GM20000 (cell line): ENCODE measurements at places on chromosomes 11 and 22.
A peak's percentile ranks its signal among the peaks of the same experiment; 100 is the strongest.

DNA sequence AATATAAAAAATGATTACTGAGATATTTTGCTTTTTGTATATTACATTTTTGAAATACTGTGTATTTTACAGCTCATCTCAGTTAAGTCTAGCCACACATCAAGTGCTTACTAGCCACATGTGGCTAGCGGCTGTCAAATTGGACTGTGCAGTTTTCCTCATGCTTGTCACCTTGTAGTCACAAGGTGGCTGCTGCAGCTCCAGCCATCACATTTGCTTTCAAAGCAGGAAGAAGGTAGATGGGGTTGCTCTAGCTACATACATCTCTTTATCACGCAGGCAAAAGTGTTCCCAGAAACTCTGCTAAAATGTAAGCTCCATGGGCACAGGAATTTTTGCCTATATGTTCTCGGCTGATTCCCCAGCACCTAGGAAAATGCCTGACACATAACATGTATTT is 61.5 kb downstream of the MICAL2 start:
- no peak for DNase-seq

DNA sequence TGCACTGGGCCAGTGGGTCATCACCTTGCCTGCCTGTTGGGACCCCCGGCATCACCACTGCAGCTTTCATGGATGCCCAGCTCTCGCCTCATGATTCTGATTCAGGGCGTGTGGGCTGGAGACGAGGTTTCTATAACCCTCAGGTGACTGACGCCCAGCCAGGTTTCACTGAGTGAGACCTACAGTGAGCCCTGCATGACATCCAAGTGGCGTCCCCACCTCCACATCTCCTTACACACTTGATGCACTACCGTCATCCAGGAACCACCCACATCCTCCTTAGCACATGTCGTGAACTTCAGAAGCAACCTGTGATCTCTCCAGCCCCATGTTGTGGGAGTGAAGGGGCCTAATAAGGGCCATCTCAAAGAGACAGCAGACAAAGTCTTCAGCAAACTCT is 257.5 kb downstream of the CTTN start:
- DNase-seq: no peak

- DNase-seq: no peak
These were observed 15.3 kb downstream of the NPAT start for GRCh38 chr11:108206969-108207682.

GRCh38 chr22:47201186-47201995 is 438.9 kb downstream of the TBC1D22A start:
- no peak for DNase-seq

GRCh38 chr22:27885977-27886842 is 32.8 kb downstream of the PITPNB start:
- DNase-seq: peak; percentile 46

DNA sequence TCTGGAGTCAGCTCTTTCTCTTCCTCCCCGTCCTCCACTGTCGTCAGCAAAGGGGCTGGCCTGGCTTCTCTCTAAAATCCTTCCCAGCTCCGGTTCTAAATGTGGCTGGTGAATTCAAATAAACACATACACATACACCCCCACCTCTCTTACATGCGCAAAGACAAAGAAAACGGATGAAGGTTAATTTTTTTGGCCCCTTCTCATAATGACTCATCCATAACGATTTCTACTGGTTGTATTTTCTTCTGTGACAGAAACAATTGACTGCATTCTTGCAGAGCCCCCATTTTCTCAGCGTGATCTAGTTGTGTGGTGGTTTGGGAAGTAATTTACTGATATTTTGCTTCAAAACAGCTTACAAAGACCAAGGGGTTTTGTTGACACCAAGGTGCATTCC is 130.0 kb upstream of the NTM start:
- DNase-seq: no peak

DNA sequence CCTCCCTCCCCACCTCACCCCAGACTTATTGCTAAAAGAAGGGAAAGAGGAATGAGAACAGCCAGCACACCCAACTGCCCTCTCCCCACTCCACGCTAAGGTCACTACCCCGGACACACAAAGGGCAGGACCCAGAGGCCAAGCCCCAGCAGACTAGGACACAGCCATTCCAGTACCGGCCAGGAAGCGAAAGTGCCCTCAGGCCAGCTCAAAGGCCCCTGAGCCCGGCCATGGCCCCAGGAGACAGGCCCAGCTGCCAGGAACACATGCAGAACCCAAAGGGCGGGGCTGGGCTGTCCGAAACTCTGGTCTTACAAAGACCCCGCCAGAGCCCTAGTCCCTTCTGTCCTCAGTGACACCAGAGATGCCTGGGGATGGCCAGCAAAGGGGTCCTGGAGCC is 5.5 kb downstream of the RCOR2 start:
- DNase-seq: peak; percentile 32

DNA sequence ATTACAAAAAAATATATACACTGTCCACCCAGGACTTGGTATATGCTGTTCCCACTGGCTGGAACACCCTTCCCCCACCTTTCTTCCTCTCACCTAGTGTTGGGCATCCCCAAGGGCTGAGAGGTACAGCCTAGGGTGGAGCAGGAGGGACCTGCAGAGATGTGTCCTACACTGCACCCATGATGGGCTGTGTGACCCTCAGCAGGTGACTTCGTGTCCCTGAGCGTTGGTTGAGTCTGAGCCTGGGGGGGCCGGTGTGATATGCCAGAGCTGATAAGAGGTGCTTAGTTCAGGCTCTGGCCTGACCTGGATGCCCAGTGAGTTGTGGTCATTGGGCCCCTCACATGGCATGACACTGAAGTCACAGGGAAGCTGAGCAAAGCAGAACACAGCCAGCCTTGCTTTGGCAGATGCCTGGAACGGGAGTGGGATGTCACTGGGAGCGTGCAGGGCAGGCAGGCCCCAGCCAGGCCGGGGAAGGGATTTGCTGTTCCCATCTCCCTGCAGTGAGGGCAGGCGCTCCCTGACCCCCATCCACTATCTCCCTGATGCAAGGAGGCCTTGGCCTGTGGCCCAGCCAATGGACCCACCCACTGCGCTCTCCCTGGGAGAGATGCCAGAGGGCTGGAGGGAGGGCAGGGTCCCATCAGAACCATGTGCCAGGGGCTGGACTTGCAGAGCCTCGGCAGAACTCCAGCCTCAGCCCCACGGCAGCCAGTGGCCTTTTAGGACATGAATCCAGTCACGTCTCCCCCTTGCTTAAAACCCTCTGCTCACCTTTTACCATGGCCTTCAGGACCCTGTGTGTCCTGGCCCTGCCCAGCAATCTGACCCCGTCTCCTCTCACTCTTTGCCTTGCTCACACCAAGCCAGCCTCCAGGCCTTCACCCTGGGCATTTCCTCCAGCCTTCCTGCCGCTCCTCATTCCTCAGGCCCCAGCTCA is 138.9 kb downstream of the MN1 start:
- no peak for DNase-seq

DNA sequence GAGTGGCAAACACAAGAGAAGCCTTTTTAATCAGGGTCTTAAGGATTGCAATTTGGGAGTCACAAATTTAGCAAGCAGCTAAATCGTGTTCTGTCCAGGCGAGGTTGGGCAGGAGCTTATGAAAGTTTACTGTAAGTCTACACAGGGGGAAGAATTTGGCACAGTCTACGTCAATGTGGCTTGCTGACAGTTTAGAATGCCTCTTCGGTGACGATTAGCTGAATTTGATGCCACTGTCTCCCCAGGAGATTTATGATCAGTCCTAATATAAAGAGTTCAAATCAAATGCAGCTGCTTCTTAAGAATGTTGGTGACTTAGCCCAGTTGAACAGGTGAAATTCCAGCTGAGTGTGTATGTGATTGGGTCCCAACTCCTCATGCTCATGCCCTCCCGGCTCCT is 114.1 kb upstream of the CLPB start:
- DNase-seq: no peak

DNA sequence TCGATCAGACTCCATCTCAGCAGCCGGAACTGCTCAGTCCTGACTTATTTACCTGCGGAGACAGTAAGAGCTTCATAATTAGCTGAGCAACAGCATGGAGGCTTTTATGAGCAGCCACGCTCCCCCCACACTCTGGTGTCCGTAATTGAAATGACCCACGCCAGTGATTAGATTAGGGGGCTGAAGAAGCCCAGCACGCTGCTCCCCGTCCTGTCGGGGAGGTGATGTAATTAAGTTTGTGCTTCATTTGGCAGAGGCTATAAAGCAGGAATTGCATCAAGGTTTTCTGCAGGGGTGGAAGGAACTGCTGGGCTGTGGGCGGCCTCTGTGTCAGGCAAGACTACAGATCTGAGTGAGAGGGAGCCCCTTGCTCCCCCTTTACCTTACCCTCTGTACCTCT is 22.8 kb upstream of the HTR3A start:
- DNase-seq: no peak

GRCh38 chr11:18615628-18616392 is 16.2 kb downstream of the MISFA start:
- peak; percentile 75 for DNase-seq

GRCh38 chr22:46414704-46415103 is 79.2 kb downstream of the TRMU start:
- DNase-seq: no peak

- DNase-seq: peak; percentile 54
These were observed 49.0 kb downstream of the OR4D9 start for GRCh38 chr11:59560290-59560701.

- peak; percentile 7 for DNase-seq
These were observed 34.0 kb upstream of the SLC22A25 start for GRCh38 chr11:63277345-63277943.

GRCh38 chr22:22928666-22929380 is 41.2 kb downstream of the IGLL5 start:
- peak; percentile 83 for DNase-seq

DNA sequence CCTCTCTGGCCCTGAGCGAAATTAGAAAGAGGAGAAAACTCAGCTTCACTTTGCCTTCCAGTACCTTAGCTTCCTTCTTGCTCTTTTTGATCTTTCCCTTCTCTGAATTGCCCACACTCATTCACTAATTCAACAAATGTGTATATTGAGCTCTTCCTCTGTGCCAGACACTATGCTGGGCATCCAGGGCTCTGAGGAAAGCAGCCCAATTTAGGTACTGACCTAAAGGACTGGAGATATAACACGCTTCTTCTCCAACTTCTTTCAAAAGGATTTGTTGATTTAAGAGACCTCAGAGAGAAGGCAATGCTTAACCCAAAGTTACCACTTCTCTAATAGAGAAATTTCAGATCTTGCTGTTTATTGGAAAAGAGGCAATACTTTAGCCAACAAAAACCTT is 103.6 kb downstream of the TMPRSS5 start:
- no peak for DNase-seq

GRCh38 chr11:102727890-102728289 is 3.1 kb upstream of the MMP8 start:
- no peak for DNase-seq

GRCh38 chr22:41982865-41983264 is 13.6 kb downstream of the SEPTIN3 start:
- DNase-seq: no peak

- DNase-seq: peak; percentile 91
These were observed 2.4 kb downstream of the MAPK11 start for GRCh38 chr22:50267591-50268390.

DNA sequence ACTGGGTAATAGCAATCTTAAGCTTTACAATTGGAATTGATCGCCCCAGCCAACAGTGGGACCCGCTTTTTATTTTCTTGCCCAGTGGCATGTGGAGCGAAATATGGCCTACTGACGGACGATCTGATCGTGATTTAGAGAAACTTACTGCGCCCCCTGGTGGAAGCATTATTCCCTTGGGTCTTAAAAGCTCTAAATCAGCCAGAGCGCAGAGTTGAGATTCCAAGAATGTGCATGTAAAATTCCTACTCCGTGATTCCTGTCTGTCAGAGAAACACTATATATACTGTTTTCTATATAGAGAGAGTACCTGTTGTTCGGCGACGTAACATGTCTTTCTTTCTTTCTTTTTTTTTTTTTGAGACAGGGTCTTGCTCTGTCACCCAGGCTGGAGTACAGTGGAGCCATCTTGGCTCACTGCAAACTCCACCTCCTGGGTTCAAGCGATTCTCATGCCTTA is 3.7 kb upstream of the DPF2 start:
- peak; percentile 81 for DNase-seq

- DNase-seq: no peak
These were observed 2.6 kb downstream of the PDE3B start for GRCh38 chr11:14645985-14646900.

DNA sequence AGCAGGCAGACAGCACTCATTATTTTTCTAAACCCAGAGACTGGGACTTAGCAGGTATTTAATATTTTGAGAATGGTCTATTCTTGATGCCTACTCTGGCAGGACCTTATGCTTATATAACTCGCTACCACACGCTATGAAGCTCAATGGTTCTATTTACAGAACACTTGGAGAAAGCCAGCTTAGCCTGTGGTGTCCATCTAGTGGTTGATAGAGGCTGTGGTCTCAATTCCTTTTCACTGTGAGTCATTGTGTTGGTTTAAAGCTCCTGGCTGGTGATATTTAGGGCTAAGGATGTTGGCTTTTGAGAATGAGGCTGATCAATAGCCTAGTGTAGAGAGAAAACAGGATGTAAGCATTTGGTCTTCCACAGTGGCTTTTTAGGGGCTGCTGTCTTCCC is 206.4 kb downstream of the DBX1 start:
- no peak for DNase-seq

DNA sequence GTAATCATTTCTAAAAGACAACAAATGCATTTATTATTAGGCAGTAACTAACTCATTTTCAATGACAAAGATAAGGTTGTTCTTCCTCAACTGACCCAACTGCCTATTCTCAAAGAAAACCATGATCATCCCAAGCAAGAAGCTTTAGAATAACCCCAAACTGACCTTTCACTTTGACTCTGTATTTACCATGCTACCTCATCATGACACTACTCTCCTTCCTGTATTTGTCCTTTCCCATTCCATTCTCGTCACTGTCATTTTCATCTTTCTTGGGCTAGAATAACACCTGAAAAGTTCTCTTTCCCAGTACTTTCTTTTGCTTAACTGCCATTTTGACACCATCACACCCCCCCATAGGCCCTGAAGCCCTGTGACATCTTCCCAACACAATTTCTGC is 48.3 kb downstream of the TCF20 start:
- DNase-seq: peak; percentile 45

DNA sequence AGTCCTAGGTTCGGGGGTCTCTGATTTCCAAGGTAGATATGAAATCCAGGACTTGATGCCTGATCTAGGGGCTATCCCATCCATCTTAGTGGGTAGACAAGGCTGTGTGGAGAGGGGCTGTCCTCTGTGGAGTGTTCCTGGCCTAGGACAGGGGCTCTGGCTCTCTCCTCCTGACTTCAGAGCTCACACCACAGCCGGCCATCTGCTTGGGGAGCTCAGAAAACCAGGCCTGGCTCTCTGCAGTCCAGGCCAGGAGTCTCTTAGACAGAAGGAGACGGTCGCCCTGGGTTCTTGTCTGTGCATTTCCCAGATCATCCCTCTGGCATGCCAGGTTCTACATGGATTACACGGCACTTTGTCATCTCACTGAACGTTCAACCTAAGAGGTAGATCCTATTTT is 17.9 kb downstream of the TUB start:
- peak; percentile 3 for DNase-seq
